Stromal cell of bone marrow (primary cell): ENCODE measurements at places on chromosomes 4 and X.

DNA sequence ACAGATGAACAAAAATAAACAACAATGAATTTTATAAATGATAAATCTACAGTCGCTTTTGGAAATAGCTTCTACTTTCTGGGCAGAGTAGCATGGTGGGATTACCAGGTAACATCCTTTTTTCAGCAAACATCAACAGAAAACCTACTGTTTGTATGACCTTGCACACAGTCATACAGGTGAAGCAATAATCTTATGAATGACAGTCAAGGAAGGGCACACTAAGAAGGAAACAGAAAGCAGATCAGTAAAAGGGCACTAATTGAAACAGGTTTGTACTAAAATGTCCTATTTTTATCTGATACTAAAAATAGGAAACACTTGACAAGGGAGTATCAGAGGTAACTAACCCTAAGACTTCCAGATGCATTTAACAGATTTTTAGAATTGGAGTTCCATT, 108.9 kb downstream of the DLG3 start:
- no peak for DNase-seq

DNA sequence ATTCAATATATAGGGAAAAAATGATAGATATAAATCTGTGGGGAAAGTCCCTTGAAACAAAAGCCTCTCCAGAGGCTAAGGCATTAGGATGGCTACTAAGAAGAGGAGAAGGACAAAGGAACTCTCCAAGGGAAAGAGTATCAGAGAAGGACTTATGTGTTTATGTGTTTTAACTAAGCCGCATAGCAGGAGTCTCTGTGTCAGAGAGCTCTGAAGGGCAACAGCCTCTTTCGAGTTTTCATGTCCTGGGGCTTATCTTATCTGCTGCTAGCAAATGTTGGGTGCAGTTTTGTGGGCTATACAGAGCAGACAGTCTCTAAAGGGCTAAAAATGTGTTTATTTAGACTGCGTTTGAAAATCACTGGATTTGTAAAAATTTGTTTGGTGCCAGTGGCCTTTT, 1145.6 kb upstream of the DIAPH2 start:
- no peak for DNase-seq

GRCh38 chr4:156595041-156595440, 376.6 kb downstream of the PDGFC start:
- DNase-seq: no peak

- DNase-seq: no peak
Measured at GRCh38 chr4:48033825-48034413, 17.3 kb downstream of the NIPAL1 start.

GRCh38 chr4:108833046-108833445, 70.2 kb upstream of the ETNPPL start:
- DNase-seq: no peak

DNA sequence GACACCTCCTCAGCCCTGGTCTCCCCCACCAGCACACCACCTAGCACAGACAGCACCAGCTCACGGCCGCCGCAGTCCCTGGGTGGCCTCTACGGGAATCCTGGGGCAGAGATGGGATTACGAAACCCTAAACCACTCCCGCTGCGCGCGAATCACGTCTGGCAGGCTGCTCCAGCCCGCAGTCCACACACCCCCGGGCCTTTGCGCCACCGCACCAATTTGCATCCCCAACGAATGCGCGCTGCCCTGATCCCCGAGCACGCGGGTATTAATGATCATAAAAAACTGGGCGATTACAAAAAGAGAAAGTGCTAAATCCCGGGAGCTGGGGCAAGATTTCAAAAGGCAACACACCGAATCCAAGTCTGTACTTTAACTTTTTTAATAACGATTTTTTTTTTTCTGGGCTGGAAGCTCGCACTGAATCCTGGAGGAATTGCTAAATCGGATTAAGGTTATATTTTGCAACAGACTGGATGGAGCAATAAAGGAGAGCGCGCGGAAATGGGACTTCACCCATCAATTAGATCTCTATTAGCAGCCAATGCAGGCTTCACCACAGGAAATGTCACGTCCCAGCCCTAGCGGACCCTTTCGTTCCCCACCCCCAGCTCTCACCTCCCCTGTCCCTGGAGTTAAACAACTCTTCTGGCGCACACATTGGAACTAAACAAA, 69.8 kb upstream of the TMEM33 start:
- DNase-seq: no peak

DNA sequence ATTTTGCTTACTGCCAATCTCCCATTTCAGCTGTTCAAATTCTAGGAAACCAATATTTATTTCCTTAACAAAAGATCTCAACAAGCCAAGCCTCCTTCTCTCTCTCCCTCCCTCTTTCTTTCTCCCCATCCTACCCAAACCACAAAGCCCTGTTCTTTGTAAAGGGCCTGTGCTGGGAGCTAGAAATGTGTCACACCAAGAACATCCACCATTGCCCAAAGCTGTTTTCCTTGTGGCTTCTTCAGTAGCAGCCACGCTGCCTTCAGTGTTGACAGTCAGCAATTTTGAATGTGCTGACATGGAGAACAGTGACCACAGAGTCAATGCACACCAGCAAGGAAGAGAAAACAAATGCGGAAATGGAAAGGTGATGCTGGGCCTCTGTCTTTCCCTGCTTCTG, 203.0 kb downstream of the MAML3 start:
- DNase-seq: peak; percentile 23

GRCh38 chrX:139804482-139804881, 96.5 kb upstream of the MCF2 start:
- no peak for DNase-seq

GRCh38 chr4:15652191-15652590, 3.0 kb downstream of the FBXL5 start:
- DNase-seq: no peak

DNA sequence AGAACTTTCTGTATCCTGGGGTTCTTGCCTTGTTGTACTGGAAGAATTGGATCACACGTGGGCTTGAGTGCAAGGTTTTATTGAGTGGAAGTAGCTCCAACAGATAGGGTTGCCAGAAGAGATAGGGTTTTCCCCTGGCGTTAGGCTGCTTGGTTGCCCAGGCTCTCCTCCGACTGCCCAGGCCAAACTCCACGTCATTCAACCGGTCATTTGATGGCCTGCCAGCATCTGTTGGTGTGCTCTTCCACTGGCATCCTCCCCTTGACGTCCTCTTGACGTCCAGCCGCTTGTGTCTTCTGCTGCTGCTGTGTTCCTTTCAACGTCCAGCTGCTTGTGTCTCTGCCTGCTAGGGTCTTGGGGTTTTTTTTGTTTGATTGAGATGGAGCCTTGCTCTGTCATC, 340.3 kb upstream of the ZCCHC13 start:
- no peak for DNase-seq

- DNase-seq: no peak
Measured at GRCh38 chr4:41199788-41200187, 14.6 kb downstream of the APBB2 start.

DNA sequence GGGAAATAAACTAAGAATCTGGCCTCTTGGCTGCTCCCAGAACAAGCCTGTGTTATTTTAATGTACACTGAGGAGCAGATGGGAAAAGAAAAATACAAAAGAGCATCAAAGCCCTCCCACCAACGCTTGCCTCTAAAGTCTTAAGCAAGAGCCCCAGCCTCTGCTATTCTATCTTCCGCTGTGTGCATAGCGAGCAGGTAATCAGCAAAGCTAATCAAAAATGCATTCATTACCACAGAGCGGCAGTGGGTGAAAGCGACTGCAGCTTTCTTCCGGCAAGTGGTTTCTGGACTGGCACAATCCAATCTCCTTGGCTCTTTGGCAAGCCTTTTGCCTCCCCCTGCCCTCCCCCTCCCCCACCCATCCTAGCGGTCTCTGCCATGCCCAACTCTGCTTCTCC, 13.5 kb upstream of the GRIA3 start:
- no peak for DNase-seq

DNA sequence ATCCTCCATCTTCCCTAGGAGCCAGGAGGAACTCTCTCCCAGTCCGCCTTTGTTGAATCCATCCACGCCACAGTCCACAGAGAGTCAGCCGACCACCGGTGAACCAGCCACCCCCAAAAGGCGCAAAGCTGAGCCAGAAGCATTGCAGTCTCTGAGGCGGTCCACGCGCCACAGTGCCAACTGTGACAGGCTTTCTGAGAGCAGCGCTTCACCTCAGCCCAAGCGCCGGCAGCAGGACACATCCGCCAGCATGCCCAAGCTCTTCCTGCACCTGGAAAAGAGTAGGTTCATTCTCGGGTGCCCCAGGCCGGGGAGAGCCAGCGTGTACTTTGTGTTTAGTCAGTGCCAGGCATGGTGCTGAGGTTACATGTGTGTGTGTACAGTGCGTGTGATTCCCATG, 7.4 kb downstream of the MSL3 start:
- DNase-seq: no peak

DNA sequence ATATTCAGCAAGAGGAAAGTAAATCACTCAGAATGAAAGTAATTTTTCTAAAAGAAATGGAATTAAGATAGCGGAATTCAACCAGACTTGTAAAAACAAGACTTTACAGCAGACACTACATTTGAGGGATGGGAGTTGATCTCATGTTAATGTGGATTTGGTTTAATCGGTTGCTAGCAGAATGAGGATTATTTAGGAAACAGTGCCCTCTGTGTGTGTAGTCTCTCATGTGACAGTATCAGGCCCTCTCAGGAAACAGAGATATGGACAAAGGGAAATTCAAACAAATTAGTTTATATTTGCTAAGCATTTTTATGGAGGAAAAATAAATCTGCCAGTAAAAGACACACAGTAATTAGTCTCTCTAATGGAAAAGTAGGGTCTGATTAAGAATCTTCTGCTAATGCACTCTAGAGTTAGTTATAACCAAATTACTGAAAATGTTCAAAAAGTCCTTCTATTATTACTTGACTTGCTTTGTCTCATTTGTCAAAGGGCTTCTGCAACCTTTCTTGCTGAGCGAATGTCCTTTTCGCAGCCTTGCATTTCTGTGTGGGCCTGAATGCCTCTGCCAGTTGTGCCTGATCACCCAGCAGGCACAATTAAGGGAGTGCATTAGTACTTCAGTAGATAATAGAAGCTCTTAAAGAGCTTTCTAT, 1282.3 kb upstream of the TENM3 start:
- no peak for DNase-seq

- DNase-seq: no peak
Measured at GRCh38 chrX:69396916-69397315, 107.2 kb upstream of the NALF2 start.

- DNase-seq: no peak
Measured at GRCh38 chrX:151609222-151609621, 45.7 kb downstream of the PASD1 start.
